ENCODE measurements at places on chromosomes 5 and 9.

GRCh38 chr5:139388198-139388821 is 1.4 kb downstream of the MZB1 start:
- DNase-seq, result no peak

GRCh38 chr9:5422276-5422675 is 15.4 kb downstream of the PLGRKT start:
- no peak for DNase-seq

GRCh38 chr5:76337953-76338451 is 65.1 kb upstream of the IQGAP2 start:
- DNase-seq, result no peak

DNA sequence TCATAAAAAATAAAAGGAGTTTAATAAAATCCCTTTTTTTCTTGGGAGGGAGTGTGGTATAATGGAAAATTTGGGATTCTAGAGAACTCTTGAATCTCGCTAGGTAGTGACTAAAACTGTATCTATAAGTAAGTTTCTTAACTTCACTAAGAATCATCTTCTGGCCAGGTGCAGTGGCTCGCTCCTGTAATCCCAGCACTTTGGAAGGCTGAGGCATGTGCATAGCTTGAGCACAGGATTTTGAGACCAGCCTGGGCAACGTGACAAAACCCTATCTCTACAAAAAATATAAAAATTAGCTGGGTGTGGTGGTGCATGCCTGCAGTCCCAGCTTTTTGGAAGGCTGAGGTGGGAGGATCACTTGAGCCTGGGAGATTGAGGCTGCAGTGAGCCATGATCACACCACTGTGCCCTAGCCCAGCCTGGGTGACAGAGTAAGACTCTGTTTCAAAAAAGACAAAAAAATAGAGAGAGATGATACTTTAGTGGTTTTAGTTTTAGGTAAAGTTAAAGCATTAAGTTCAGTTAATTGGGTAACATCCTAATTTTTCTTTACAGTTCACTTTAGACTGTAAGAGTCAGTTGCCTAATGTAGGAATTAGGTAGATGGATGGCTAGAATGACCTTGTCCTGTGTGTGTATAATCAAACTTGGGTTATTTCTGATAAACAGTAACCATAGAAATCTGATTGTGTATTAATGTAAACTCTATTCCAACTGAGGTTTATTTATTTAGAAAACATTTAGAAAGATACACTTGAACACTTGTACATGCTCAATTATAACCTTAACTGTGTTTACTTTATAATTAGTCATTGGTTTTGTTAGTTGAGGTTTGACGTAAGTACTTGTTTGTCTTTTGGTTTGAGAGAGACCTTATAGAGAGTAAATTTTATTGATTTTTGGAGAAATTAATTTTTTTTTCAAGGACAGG is 17.8 kb downstream of the UNC13B start:
- DNase-seq, result no peak

DNA sequence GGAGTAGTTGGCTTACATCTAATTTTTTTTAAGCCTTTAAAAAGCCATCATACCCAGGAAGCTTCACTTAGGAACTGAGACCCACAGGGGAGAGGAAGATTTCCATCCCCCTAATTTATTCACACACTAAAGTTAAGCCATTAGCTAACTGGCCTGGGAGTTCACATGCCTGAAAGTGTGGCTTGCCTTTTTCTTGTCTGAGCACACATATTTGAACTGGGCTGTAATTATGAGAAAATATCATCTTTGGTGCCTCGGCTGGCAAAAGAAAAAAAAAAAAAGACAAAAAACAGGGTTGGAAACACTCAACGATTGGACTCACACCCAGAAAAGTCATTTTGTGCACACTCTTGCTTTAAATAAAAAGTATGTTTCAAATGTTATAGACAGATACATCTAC is 847.3 kb downstream of the MAT2B start:
- no peak for DNase-seq

GRCh38 chr5:149313151-149313841 is 32.0 kb upstream of the GRPEL2 start:
- no peak for DNase-seq

DNA sequence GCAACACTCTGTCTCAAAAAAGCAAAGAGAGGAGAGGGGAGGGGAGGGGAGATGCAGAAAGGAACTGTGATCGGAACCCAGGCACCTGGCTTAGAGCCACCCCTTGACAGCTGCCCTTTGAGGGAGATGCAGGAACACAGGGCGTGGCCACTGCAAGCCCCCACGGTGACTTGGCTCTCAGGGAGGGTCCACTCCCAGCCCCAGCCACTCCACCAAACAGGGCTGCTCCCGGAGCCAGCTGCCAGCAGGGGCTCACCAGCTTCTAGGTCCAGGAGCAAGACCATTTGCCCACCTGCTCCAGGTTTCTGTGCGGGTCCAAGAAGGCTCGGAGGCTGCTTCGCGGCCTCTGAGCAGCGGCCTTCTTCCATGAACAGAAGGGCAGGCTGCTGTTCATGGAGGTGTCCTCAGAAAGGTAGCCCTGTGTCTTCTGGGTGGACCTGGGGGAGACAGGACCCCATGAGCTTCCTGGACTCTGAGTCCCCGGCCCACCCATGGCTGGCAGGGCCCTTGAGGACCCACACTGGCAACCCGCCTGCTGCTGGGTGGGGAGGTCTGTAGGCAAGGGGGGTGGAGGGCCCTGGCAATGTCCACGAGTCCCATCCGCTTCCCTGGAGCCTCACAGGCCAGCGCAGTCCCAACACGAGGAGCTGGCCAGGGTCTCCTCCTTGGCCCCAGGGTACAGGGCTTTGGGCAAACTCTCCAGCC is 7.9 kb downstream of the C9orf50 start:
- no peak for DNase-seq

GRCh38 chr9:134611046-134611445 is 30.6 kb upstream of the COL5A1 start:
- no peak for DNase-seq

DNA sequence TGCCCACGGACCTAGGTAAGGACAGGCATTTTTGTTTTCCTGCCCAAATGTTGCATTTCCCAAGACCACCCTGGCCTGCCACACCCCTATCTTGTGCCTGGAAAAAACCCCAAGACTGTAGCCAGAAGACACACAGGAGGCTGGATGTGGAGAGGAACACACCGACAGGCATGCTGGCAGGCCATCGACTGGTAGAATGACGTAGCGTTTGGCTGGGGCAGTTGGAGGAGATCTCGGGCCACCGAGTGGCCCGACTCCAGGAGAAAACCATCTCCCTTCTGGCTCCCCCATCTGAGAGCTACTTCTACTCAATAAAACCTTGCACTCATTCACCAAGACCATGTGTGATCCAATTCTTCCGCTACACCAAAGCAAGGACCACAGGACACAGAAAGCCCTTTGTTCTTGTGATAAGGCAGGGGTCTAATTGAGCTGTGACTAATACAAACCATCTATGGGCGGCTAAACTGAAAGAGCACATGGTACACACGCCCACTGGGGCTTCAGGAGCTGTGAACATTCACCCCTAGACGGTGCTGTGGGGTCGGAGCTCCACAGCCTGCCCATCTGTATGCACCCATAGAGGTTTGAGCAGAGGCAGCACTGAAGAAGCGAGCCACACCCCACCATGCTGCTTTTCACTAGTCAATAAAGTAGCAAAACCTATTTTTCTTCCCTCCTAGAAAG is 38.9 kb upstream of the N4BP3 start:
- no peak for DNase-seq

GRCh38 chr9:92467041-92467440 is 15.3 kb downstream of the ASPN start:
- DNase-seq, result no peak

DNA sequence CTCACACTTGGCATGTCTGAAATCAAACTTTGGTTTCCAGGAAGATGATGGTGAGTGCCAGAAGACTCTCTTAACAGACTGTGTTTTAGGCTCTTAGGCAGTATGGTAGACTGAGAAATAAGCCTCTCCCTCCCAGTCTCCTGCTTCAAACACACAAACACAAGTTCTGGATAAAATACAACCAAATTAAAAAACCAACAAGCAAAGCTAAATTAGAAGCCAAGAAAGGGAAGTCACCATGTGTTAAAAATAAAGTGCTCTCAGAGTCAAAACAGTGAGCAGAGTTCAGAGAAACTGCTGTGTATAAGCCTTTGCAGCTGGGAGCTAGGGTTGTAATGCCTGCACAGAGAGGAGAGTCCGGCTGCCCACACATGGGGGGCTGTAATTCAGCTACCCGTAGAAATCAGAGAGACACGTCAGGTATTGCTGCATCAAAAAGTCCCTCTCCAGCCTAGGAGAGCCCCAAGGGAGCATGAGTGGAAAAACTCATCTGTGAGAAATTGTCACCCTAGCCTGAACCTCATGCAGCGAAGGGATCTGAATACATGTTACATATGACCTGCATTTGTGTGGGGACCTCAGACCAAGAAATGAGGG is 62.6 kb downstream of the ANGPTL2 start:
- no peak for DNase-seq

DNA sequence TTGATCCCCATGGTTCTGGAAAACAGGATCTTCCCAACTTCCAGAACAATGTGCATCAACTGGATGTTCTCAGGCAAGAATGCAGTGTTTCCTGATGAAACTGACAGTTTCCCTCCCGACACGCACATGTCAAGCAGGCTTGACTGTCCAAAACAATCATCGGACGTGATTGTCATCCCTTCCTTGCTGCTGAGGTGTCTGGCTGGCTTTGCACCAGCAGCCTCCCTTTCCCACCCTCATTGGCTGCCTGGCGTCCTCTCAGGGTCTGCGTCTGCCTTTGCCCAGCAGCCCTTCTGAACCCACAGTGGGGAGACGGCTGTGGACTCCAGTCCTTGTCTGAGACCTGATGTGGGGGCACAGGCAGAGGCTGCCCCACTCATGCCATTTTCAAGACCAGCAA is 110.8 kb downstream of the MARCHF3 start:
- DNase-seq, result no peak

GRCh38 chr9:114258218-114258617 is 64.7 kb upstream of the ORM1 start:
- DNase-seq, result no peak

GRCh38 chr5:62138607-62139006 is 167.4 kb upstream of the KIF2A start:
- DNase-seq, result no peak

Data from caudate nucleus (tissue), 63 donors.